ENCODE measurements at places on chromosomes 11 and 22.

GRCh38 chr11:22785251-22785650 is 44.4 kb downstream of the SVIP start:
- DNase-seq = no peak
- no peak overlapping the region for H3K27ac ChIP-seq
- no peaks in the 10 kb centered on the region for H3K27me3 ChIP-seq
- no peaks in the 10 kb centered on the region for H3K36me3 ChIP-seq
- no peak overlapping the region for H3K4me3 ChIP-seq

DNA sequence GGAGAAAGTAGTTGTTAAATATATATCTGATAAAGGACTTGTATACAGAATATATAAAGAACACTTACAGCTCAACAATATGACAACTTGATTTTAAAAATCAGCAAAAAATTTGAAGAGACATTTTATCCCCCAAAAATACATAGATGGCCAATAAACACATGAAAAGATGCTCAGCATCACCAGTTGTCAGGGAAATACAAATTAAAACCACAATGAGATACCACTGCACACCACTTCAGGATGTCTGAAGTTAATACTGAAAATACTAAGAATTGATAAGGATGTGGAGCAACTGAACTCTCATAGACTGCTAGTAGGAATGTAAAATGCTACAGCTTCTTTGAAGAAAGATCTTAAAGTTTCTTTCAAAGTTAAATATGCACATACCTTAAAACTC is 49.2 kb downstream of the KREMEN1 start:
- H3K27me3 ChIP-seq = peaks cover 12% of the 10 kb centered on the region
- peaks cover 2% of the 10 kb centered on the region for H3K36me3 ChIP-seq
- no peak overlapping the region for H3K4me3 ChIP-seq
- DNase-seq = no peak
- H3K27ac ChIP-seq = no peak overlapping the region

DNA sequence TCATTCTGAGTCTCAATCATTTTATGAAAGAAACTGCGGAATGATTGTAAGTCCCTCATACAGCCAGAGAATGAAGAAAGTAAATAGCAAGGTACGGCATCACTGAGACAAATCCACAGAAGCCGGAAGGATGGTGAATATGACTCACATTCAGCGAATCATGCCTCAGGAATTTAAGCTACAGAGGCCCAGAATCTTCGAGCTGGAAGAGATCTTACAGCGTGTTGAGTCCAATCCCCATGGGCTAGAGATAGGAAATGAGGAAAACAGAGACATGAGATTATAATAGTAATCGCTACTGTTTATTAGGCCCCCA is 173.2 kb downstream of the KIF18A start:
- DNase-seq = no peak
- no peaks in the 10 kb centered on the region for H3K36me3 ChIP-seq
- H3K27me3 ChIP-seq = no peaks in the 10 kb centered on the region
- no peak overlapping the region for H3K4me3 ChIP-seq
- H3K27ac ChIP-seq = no peak overlapping the region

- no peak overlapping the region for H3K27ac ChIP-seq
- no peaks in the 10 kb centered on the region for H3K36me3 ChIP-seq
- no peaks in the 10 kb centered on the region for H3K27me3 ChIP-seq
- no peaks in the 10 kb centered on the region for H3K4me1 ChIP-seq
- no peak overlapping the region for H3K4me3 ChIP-seq
- no peak for DNase-seq
Observed at GRCh38 chr11:32198053-32198452, 107.2 kb downstream of the RCN1 start.

GRCh38 chr22:30150212-30150611 is 69.9 kb downstream of the HORMAD2 start:
- H3K27me3 ChIP-seq = no peaks in the 10 kb centered on the region
- H3K4me3 ChIP-seq = no peak overlapping the region
- peaks cover 27% of the 10 kb centered on the region for H3K4me1 ChIP-seq
- no peak for DNase-seq
- H3K36me3 ChIP-seq = peaks cover 11% of the 10 kb centered on the region

- no peaks in the 10 kb centered on the region for H3K4me1 ChIP-seq
- no peak overlapping the region for H3K27ac ChIP-seq
- no peaks in the 10 kb centered on the region for H3K36me3 ChIP-seq
- no peak for DNase-seq
Observed at GRCh38 chr11:90449606-90450005, 226.8 kb upstream of the CHORDC1 start.

DNA sequence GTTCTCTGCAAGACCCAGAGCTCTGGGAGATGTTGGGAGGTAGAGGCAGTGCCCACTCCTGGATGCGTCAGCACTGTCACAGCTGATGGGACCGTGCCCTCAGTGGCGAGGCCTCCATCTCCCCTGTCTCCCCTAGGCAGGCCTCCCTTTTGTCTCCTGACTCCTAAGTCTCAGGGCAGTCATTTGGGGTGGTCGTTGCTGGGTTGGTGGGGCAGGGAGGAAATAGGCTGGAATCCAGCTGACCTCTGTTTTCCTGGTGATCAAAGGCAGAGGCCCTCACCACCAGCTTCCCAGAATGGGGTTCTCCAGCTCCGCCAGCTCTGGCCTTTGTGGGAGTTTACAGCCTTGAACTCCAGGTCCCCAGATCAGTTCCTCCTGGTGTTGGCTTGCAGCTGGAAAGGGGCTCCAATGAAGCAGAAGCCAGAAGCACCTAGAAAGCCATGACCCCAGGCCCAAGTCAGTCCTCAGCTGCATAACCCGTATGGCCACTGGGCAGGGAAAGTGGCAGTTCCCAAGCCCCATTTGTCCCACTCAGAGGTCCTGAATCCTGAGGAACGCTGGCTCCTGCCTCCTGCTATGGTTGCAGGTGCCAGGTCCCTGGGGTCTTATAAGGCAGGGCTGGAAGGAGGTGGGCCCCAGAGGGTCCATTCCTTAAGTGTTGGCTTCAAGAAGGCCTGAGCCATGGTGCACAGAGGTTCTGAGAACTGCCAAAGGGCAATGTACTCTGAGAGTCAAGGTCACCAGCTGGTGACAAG is 7.3 kb upstream of the FXYD2 start:
- no peak overlapping the region for H3K27ac ChIP-seq
- peaks cover 4% of the 10 kb centered on the region for H3K27me3 ChIP-seq
- peaks cover 48% of the 10 kb centered on the region for H3K4me1 ChIP-seq
- H3K36me3 ChIP-seq = no peaks in the 10 kb centered on the region

DNA sequence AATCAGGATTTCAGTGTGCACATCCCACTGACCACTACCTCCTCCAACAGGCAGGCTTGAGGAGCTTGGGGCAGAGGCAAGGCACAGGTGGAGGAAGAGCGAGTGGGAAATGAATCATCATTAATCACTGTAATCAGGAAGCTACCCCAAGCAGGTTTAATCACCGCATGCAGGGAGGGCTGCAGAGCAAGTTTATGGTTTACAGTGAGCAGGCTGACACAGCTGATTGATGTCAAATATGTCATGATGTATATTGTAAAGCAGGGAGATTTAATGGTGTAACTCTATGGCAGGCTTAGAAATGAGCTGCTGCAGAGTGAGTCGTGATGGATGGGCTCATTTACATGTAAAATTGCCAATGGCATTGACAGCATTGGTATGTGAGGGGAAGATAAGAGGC is 441.0 kb downstream of the NTM start:
- H3K27me3 ChIP-seq = no peaks in the 10 kb centered on the region
- H3K27ac ChIP-seq = no peak overlapping the region
- H3K4me1 ChIP-seq = no peaks in the 10 kb centered on the region

GRCh38 chr11:69439651-69440464 is 41.6 kb upstream of the LINC01488 start:
- no peak for DNase-seq
- H3K27ac ChIP-seq = no peak overlapping the region
- peaks cover 2% of the 10 kb centered on the region for H3K27me3 ChIP-seq
- peaks cover 7% of the 10 kb centered on the region for H3K4me1 ChIP-seq
- H3K4me3 ChIP-seq = no peak overlapping the region

GRCh38 chr11:133343951-133344350 is 188.3 kb downstream of the OPCML start:
- no peaks in the 10 kb centered on the region for H3K4me1 ChIP-seq
- H3K36me3 ChIP-seq = no peaks in the 10 kb centered on the region
- no peak overlapping the region for H3K27ac ChIP-seq
- no peak for DNase-seq

- H3K36me3 ChIP-seq = peaks cover 2% of the 10 kb centered on the region
- H3K4me3 ChIP-seq = no peak overlapping the region
- no peak for DNase-seq
- H3K27ac ChIP-seq = no peak overlapping the region
- H3K27me3 ChIP-seq = no peaks in the 10 kb centered on the region
- peaks cover 28% of the 10 kb centered on the region for H3K4me1 ChIP-seq
Observed at GRCh38 chr11:130629039-130629438, 180.6 kb downstream of the ADAMTS15 start.

GRCh38 chr11:70894566-70895365 is 357.6 kb downstream of the SHANK2 start:
- no peak for DNase-seq
- H3K4me1 ChIP-seq = no peaks in the 10 kb centered on the region
- H3K4me3 ChIP-seq = no peak overlapping the region
- H3K27ac ChIP-seq = no peak overlapping the region
- no peaks in the 10 kb centered on the region for H3K36me3 ChIP-seq
- H3K27me3 ChIP-seq = no peaks in the 10 kb centered on the region

- peak overlapping the region; percentile 84 for H3K27ac ChIP-seq
- no peak for DNase-seq
- no peaks in the 10 kb centered on the region for H3K27me3 ChIP-seq
- H3K36me3 ChIP-seq = peaks cover 38% of the 10 kb centered on the region
Observed at GRCh38 chr11:74015919-74016684, 7.2 kb upstream of the UCP3 start.

DNA sequence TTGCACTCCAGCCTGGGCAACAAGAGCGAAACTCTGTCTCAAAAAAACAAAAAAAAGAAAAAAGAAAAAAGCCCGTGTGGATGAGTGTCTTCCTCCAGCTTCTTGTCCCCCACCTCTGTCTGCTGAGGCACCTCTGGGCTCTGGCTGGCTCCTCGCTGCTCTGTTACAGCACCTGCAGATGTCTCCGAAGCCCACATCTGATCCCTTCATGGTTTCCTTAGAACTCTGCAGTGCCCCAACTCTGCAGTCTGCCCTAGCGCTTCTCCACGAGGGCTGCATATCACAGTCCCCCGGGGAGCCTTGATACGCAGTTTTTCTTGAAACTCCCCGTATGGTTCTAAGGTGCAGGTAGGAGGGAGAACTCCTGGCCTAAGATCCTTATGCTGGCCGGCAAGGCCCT is 15.9 kb downstream of the KCTD17 start:
- DNase-seq = no peak
- H3K27ac ChIP-seq = no peak overlapping the region
- H3K36me3 ChIP-seq = peaks cover 6% of the 10 kb centered on the region
- peaks cover 6% of the 10 kb centered on the region for H3K27me3 ChIP-seq
- no peak overlapping the region for H3K4me3 ChIP-seq

- peak overlapping the region; percentile 92 for H3K27ac ChIP-seq
- H3K27me3 ChIP-seq = no peaks in the 10 kb centered on the region
- DNase-seq = no peak
- no peaks in the 10 kb centered on the region for H3K36me3 ChIP-seq
- peaks cover 58% of the 10 kb centered on the region for H3K4me1 ChIP-seq
Observed at GRCh38 chr11:111937844-111938243, 701 bp downstream of the DIXDC1 start.

DNA sequence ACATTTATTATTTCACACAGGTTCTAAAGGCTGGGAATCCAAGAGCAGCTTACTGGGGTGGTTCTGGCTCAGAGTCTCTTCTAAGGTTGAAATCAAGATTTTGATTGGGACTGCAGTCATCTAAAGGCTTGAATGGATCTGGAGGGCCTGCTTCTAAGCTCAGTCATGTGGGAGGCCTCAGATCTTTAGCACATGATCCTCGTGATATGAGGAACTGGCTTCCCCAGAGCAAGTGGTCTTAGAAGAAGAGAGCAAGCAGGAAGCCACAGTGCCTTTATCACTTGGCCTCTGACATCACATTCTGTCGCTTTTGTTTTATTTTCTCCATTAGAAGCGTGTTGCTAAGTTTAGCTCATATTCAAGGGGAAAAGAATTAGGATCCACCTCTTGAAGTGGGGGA is 88.9 kb downstream of the ARFGAP2 start:
- H3K36me3 ChIP-seq = no peaks in the 10 kb centered on the region
- no peak overlapping the region for H3K4me3 ChIP-seq
- peaks cover 3% of the 10 kb centered on the region for H3K27me3 ChIP-seq
- H3K27ac ChIP-seq = no peak overlapping the region

DNA sequence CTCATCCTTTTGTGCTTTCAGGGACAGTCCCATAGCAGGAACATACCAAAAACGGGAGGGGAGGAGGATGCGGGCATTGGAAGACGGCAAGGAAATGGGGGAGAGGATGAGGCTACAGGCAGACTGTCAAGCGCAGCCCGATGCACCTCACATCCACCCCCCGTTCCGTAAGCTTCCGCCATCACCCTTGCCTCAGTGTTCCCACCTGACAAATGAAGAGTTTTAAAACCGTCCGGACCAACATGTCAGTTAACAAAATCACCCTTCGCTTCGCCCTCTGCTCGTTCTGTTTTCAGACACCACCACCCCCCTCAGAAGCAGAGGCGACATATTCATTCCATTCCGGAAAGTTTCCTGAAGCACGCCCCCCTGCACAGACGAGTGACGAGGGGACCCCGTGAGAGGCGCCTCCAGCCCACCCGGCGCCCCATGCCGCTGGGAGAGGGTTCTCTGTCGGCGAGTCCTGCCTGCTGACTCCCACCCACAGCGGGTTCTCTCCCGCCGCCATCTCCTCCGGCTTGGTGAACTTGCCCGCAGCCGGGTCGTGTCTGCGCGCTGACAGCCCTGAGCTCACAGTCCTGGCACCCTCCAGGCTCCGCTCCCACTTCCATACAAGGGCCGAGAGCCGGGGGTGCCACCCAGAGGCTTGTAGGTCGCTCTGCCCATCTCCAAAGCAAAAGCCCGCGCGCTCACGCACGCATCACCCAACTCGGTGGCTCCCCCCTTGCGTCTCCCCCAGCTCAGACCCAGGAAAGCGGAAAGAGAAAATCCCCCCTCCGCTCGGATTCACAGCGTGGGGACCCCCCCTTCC is 1.5 kb downstream of the IGSF9B start:
- peaks cover 50% of the 10 kb centered on the region for H3K4me1 ChIP-seq
- peaks cover 17% of the 10 kb centered on the region for H3K27me3 ChIP-seq
- DNase-seq = no peak
- H3K4me3 ChIP-seq = peak overlapping the region; percentile 94

DNA sequence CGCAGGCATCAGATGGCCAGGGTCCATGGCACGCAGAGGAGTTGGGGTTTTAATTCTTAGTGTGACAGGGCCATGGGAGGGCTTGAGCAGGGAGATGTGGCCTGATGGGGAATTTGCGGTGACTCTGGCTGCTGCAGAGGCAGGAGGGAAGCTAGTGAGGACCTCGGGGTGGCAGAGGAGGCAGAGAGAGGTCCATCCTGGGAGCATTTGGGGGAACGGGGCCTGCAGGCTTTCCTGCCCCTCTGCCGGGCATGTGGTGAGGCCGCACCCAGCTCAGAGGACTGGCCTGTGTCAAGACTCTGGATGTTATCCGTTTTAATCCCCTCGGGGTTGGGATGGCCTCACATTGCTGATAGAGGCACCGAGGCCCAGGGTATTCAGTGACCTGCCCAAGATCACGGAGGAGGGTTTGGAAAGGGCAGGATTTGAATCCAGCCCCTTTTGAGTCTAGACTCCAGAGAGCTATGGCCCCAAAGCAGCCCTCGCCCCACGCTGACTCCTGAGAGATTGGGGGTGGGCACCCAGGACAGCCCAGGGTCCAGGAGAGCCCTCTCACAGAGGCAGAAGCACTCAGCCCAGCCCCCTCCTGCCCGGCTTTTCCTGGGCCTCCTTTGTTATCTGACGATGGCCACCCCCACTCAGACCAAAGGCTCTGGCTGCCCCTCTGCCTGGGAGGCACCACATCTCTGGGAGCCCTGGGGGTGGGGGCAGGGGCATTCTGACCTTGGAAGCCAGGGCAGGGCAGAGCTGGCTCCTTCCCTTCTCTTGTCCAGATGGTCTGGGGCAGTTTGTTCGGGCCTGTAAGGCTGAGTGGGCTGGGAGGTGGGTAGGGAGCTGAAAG is 13.9 kb downstream of the MGAT3 start:
- no peaks in the 10 kb centered on the region for H3K27me3 ChIP-seq
- no peak overlapping the region for H3K4me3 ChIP-seq
- DNase-seq = no peak
- H3K36me3 ChIP-seq = no peaks in the 10 kb centered on the region
- peaks cover 28% of the 10 kb centered on the region for H3K4me1 ChIP-seq
- no peak overlapping the region for H3K27ac ChIP-seq

Data from activated T-helper 1 cell treated with anti-CD3 and anti-CD28 coated beads, Interleukin-12 subunit alpha, Interleukin-12 subunit beta, Interleukin-2, Interleukin-4 antibody, amounts not matched to agents 30 ng/mL and 10 ng/mL and 1 ng/mL, durations not matched to agents 14 hours and 24 hours and 36 hours (primary cell).